Keratinocyte (primary cell): ENCODE measurements at places on chromosomes 4 and X.

- DNase-seq: no peak
These were observed 36.2 kb downstream of the NHS start for GRCh38 chrX:17411205-17411604.

- DNase-seq: no peak
These were observed 65.0 kb downstream of the ZFYVE28 start for GRCh38 chr4:2353222-2354107.

DNA sequence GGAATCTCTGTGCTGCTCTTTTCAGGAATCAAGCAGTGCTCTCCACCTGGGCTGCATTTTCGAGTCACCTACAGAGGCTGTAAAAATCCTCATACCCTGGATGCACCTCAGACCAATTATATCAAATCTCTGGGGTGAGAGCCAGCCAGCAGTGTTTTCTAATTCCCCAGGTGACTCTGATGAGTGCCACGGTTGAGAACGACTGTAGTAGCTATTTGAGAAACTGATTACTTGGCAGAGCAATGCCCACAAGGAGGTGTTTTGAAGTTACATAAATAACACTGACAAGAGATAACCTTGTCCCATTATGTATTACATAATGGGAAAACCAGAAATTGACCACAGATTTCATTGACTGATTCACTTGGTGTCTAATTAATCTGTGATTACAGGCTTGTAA is 46.8 kb downstream of the CLCN4 start:
- no peak for DNase-seq

DNA sequence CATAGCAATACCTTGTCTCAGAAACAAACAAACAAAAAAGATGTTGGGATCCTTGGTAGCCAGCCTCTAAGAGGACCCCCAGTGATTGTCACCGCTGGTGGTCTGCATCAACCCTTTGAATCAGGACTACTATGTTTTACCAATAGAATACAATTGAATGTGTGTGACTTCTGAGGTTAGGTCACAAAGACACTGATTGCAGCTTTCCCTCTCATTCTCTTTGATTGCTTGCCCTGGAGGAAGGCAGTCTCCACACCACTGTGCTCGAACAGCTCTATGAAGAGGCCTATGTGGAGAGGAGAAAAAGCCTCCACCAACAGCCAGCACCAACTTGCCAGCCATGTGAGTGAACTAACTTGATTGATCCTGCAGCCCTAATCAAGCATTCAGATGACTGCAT is 2.8 kb upstream of the SMIM14 start:
- no peak for DNase-seq

DNA sequence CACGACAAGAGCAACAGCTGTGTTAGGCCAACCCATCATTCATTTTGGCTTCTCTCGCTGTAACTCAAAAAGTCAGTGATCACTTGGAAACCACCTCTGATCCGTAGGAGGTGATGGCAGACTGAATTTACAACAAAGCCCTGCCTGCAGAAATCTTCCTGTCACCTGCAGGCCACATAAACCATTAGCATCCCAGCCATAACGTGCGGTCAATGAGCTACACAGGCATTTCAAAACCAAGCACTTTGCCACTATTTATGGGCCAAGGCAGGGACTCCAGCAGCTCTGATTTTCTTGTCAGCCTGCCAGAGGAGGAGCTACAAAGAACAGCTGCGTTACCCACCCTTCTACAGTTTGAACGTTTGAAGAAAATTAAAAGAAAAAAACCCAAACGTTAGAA is 228.1 kb upstream of the PPARGC1A start:
- no peak for DNase-seq

DNA sequence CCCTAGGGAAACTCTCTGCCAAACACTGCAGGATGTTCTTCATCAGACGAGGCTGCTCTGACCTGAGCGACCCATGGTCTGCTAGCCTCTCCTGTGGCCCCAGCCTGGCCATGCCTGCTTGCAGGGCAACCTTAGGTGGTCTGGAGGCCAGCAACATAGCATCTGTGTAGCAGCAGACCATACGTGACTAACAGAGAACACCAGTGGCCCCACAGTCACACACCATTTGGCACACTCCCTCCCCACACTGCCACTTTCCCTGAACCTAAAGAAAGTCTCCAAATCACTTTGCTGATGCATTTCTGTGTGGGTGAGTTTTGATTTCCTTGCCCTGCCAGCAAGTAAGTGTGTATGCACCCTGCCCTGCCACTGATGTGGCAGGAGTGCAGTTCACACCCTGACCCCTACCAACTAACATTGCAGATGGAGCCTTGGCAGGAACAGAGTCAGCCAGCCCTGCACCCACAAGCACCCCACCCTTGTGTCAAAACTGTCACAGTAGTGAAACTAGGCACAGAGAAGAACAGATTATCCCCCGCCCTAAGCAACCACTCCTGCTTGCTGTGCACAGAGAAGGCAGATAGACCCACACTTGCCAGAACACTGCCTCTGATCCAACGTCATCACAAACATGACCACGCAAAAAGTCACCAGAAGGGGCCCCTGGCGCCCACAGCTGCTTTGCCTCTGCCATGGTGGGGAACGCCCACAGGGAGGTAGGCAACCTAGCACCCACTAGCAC is 249.1 kb downstream of the SPIN4 start:
- DNase-seq: no peak

DNA sequence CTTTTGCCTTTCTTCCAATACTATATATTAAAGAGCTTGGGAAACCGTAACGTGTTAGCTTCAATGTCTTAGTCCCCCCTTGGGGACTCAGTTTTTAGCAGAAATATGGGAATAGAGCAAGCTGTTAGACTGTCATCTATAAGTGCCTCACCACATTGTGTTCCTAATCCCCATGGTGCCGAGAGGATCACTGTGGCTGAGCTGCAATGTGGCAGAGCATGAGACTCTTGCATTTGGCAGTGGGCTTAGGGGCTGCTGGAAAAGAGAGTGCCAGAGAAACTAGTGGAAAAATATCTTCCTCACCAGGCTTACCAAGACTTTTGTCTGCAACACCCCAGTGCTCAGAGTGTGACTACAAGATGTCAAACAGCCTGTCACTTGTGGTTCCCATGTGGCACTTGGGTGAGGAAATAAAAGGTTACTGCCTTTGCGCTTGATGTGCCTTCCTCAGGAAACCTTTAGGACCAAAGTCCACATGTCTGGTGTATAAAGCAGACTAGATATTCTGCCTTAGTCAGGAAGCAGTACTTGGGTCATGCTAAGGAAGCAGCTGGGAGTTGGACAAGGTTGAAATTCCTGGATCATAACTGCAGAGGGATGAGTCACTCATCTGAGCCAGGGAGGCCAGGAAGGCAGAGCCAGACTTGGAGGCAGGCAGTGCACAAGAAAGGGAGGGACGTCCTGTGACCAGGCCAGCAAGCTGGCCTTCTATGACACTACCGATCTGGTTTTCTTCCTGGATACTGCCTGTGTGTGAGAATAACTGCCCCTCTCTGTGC is 9.7 kb upstream of the MAGEA4 start:
- DNase-seq: peak; percentile 17

GRCh38 chr4:3311095-3311372 is 18.2 kb downstream of the RGS12 start:
- no peak for DNase-seq

DNA sequence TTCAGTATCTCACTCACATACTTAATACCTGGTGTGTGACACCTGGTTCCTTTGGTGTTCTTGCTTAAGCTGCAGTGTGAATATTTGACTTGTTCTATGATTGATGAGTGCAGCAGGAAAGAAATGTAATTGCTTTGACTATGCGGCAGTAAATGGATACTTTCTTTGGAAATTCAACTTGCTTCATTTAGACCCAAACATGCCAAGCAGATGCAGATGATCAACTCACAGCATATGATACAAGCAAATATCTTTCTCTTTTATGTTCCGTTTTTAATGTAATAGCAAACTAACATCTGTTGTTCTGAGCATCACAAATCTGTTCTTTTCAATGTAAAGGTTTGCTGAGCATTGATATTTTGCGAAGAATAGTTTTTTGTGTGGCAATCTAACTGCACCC is 549.5 kb downstream of the C4orf33 start:
- no peak for DNase-seq

GRCh38 chr4:132483-132882 is 8.2 kb downstream of the ZNF718 start:
- DNase-seq: no peak

DNA sequence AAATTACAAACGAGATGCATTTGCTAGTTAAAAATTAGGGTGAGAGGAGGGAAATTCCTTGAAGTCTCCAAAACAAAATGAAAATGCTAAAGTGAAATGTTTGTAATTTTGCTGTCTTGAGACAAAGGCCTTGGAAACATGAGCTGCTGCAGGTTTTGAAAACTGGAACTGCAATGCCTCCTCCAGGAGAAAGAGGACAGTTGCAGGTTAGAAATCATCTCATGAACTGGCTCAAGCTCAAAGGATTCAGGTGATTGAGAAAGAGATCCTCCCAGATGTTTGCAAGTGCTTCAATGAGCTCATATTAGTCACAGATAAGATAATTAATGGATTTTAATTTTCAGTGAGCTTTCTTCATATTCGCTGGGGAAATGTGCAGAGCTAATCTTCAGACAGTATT is 32.4 kb downstream of the SMPX start:
- no peak for DNase-seq

DNA sequence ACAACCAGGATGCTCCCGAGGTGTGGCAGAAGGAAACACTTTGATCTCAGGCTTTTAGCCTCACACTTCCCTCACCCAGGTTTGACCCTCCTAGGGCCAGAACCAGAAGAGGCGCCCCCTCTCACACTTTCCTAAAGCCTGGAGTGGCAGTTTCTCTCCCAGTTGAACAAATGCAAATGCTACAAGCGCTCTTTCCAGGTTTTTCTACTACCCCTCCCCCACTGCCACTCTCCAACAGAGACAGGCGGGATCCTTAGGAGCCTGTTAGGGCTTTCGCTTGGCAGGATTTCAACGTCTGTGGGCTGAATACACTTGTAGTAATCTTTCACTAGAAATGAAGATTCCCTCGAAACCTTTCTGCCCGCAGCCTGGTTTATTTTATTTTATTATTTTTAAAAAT is 2.4 kb downstream of the TSC22D3 start:
- DNase-seq: no peak

- no peak for DNase-seq
These were observed 73.7 kb upstream of the SLC25A43 start for GRCh38 chrX:119325456-119325855.

GRCh38 chrX:150897421-150898320 is 797 bp downstream of the CD99L2 start:
- no peak for DNase-seq
